OCI-M1 (cell line): ENCODE measurements at places on chromosomes 12 and 14.

DNA sequence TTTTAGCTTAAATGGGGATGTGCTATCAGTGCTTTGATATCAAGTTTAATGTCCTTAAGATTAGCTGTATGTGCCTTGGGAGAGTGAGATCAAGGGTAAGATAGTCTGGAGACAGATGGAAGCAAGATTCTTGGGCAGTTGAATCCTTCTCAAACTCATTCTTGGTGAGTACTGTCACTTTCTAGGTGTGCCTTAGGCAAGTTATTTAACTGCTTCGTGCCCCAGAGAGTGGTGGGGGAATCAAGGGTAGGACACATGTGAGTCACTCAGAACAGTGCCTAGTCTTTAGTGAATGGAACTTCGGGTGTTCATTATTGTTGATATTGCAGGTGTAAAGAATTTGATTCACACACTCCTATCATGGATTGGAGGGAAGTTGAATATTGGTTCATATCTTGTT is 803.7 kb downstream of the DIO2 start:
- no peak for DNase-seq

DNA sequence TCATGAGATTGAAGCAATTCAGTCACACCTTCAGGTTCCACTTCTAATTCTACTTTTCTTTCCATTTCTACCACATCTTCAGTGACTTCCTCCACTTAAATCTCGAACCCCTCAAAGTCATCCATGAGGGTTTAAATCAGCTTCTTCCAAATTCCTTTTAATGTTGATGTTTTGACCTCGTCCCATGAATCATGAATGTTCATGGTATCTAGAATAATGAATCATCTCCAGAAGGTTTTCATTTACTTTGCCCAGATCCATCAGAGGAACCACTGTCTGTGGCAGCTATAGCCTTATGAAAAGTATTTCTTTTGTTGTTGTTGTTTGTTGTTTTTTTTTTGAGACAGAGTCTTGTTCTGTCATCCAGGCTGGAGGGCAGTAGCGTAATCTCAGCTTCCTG is 7.6 kb downstream of the RXYLT1 start:
- no peak for DNase-seq

DNA sequence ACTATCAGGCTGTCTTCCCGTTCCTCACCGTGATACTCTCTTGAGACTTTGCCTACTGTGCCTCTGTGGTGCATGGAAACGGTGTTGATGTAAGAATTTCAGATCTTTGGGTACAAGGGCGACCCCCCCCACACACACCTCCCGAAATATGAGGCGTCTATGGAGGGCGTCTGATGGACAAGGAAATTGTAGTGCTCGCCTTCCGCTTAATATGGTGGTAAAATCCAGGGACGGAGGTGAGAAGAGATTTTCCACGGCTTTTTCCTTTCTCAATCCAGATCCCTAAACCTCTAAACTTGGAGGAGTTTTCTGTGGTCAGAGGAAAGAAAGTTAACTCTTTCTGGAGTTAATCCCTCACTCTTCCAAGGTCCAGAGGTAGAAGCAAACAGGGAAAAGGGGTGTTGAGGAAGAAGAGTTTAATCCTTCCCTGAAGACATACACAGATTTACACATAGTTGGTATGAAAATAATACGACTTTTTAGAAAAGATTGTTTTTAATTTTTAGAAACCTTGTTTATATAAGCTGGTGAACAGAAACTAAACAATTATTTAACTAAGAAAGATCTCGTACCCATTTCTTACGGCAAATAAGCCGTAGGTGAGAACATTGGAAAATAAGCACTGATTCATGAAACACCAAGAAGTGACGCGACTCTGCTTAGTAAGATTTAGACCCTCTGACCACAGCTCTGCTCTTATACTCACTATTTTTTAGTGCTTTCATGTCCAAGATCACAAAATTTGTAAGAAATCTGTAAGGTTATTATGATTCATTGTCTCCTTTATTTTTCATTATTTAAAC is 23.1 kb upstream of the RNASE12 start:
- DNase-seq = no peak

GRCh38 chr12:93273834-93274564 is 103.7 kb upstream of the NUDT4 start:
- DNase-seq = no peak

- DNase-seq = no peak
These were observed 45.7 kb upstream of the RFLNA start for GRCh38 chr12:124248941-124249825.

DNA sequence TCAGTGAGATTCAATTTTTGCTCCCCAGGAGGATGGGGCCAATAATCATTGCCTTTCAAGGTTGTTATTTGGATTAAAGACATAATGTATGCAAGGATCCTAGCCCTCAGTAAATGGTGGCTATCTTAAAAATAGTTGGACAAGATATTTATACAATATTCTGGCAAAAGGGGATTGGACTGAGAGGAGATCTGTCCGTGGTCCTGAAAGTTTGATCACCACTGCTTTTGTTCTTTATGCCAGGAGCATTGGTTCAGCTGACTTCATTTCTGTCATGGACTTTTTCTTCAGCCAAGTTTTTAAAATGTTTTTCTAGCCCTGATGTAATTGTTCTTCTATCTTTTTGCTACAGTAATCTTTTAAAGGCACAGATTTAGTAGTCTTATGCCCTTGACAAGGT is 70.2 kb upstream of the TCL1A start:
- DNase-seq = peak; percentile 24

DNA sequence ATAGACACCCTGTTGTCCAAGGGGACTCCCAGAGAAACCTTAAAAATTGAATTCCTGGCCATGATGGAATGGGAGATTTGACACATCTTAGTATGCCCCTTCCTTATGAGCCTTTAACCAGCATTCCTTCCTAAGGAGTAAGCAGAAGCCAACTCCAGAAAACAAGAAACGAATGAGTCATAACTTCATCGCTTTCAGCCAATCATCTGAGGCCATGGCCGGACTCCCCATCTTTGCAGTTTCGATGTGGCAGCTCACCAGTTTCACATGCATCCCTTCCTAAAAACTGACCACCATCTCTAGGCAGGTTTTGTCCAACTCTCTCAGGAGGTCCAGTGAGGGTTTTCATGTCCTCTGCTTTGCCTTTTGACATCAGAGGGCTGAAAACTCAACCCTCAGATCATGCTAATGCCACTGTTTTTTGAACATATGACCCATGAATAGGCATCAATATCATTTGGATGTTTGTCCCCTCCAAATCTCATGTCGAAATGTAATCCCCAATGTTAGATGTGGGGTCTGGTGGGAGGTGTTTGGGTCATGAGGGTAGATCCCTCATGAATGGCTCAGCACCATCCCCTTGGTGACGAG is 19.9 kb downstream of the DAAM1 start:
- DNase-seq = no peak
